ENCODE measurements at places on chromosomes 2 and 18.

DNA sequence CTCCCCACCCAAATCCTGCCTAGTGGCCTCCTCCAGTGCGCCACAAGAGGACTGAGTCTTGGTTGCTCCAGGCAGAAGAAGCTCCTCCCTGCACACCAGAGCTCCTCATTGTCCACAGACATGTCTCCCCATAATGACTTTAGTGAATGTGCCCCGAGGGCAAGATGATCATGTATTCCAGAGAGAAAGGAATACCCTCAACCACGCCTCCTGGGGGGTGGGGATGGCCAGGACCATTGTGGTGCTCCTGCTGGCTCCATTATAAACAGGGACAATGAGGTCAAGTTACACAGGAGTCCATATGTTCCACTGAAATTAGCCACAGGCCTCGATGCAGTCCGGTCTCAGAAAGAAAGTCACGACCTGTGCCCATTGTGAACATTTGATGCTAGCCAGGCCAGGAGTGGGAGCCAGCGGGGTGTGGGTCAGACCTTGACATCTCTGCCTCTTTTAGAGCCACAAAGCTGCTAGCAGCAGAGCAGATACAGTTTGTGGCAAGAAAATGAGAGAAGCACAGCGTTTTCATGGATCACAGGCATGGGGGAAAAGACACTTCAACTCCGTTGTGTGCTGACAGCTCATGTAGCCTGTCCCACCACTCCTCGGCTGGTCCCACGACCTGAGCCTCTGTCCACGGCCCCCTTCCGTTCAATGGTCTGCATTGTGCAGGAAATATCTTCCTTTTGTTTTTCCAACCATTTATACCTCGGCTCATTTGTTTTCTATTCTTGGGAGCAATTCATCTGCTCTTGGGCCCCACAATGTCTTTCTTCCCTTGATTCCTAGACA is 70.7 kb upstream of the FZD7 start:
- no peak for DNase-seq

- DNase-seq: no peak
These were observed 19.1 kb upstream of the IL18R1 start for GRCh38 chr2:102336502-102336945.

GRCh38 chr18:26227051-26227670 is 916 bp downstream of the TAF4B start:
- no peak for DNase-seq

- no peak for DNase-seq
These were observed 9.2 kb upstream of the CD28 start for GRCh38 chr2:203697190-203697589.

DNA sequence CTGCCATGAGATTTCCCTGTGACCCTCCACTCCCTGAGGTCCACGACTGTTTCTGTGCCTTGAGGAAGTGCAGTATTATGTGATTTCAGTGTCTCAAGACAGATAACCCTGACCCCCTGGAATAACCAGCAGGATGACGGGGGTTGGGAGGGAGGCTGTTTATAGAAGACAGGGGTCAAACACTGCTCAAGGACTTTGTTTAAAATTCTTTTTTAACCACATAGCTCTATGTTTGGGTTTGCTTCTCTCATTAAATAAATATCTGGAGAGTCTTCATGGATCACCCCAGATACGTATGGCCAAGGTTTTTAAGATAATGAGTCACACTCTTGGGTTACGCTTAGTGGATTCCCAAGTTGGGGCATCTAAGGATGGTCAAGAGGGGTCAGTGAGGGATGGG is 523.8 kb upstream of the TNP1 start:
- no peak for DNase-seq

DNA sequence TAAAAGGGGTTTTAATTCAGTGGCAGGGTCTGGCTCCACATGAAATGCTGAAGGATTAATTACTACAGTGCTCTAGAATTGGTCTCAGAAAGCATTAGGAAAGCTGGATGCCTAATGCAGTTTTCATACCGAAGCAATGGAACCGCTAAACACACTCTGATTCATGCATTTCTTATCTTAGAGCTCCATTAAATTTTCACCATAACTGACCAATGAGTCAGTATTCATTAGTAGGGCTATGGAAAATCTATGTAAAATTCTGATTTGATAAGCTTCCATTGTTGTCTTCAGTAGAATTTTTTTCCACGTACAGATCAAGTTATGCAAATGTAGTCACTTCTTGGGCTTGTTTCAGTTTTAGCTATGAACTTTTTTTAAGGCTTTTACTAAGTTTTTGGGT is 359.9 kb downstream of the ARHGAP15 start:
- no peak for DNase-seq

All from AML-193 (cell line).